NK-92 treated with Interleukin-12 subunit alpha and Interleukin-12 subunit beta, amount 100 ng/mL, for 24 hours (cell line): ENCODE measurements at places on chromosomes 4 and X.

- DNase-seq, result no peak
Measured at GRCh38 chr4:188372058-188372457, 232.8 kb downstream of the TRIML1 start.

DNA sequence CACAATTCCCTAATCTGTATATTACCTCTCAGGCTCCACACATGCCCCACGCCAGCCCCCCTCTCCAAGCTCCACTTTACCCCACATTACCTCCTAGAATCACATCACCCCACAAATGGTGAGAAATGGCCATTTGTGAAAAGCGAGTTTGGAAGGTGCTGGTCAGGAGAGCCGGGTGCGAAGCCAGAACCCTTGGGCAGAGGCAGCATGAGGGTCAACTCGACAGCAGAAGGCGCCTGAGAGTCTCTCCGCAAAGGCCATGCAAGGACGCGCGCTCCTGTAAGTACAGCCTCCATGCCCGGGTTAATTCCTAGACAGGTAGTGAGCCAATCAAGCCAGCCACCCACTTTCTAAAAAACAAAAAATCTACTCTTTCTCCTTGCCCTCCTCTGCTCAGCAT lies 42.4 kb downstream of the RHOXF2 start:
- DNase-seq, result no peak

- DNase-seq, result no peak
Measured at GRCh38 chr4:151781026-151781425, 20.2 kb upstream of the GATB start.

DNA sequence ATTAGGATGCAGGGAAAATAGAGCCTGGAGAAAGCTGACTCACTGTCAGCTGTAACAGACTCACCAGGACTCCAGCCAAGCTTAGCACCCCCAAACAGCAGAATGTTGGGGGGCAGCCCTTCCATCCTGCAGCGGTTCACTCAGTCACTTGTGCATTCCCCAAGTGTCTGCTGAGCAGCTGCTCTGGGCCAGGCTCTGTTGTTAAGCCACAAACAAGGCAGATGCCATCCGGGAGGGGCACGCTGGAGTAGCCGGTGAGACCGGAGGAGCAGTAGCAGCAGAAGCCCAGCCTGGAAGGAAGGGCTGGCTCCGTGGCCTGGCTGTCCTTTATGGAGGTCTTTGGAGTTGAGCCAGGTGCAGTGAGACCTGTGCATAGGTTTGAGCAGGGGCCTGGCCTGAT lies 22.0 kb downstream of the CCNQ start:
- no peak for DNase-seq

GRCh38 chr4:3192188-3192587 lies 56.8 kb upstream of the MSANTD1 start:
- DNase-seq, result no peak

DNA sequence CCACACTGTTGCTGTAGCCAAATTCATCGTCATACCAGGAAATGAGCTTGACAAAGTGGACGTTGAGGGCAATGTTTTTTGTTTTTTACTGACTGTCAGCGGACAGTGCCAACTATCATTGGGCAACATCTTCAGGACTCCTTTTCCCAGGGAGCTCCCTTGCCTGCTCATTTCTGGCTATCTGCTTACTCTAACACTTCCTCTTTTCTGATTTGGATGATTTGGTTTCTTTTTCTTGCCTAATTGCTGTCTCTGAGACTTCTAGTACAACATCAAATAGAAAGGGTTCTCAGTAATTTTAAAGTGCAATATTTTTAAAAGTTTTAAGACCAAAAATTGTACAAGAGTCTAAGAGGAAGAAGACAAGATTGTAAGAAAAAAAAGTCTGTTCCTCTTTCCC lies 92.0 kb upstream of the KLHL4 start:
- no peak for DNase-seq

- DNase-seq, result no peak
Measured at GRCh38 chr4:41757521-41758156, 9.1 kb upstream of the PHOX2B start.

- DNase-seq, result no peak
Measured at GRCh38 chrX:108735679-108736508, 469 bp downstream of the IRS4 start.

DNA sequence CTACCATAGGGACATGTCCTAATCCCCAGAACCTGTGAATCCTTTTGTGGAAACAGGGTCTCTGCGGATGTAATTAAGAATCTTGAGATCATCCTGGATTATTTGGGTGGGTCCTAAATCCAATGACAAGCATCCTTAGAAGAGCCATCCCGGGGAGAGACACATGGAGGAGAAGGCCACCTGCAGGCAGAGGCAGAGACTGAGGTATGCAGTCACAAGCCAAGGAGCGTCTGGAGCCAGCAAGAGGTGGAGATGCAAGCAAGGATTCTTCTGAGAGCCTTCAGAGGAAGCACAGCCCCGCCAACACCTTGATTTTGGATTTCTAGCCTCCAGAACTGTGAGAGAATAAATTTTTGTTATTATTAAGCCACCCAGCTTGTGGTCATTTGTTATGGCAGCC lies 13.8 kb upstream of the FAT1 start:
- DNase-seq, result no peak

DNA sequence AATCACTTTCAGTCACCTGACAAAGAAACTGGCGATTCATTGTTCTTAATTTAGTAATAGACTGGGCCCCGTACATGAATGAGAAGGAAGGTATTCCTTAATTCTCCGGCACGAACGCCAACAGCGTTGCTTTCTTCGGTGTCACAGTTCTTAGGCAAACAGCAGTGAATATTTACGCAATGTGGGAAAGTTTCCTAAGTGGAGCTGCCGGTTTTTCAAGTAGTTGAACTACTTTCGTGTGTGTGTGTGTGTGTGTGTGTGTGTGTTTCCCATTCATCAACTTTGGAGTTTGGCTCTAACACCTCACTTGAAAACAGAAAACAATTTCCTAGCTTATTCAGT lies 651 bp downstream of the NXT2 start:
- DNase-seq, result no peak

DNA sequence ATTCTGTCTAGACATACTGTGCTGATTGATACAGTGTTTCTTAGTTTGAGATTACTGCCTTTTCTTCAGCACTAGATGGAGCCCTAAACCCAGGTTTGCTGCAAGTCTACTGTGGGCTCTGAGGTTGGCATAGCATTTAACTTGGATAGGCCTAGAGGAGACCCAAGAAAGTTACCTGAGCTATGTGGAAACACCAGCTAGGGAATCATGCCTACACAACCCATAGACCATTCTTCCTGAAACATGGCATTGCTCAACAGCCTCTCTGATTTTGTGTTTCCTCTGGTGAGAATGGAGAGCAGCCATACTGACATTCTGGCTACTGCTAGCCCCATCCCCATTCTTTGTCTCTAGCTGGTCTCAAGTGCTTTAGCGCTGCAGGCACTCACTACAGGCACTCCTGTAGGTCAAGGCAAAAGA lies 287.7 kb upstream of the PCDH18 start:
- no peak for DNase-seq
